HFFc6 (cell line): ENCODE measurements at places on chromosomes 11 and 22. TPM values are rescaled to one million over a fixed set of nuclear protein-coding genes. Genes with fewer than 3 reads are reported as not detected.

DNA sequence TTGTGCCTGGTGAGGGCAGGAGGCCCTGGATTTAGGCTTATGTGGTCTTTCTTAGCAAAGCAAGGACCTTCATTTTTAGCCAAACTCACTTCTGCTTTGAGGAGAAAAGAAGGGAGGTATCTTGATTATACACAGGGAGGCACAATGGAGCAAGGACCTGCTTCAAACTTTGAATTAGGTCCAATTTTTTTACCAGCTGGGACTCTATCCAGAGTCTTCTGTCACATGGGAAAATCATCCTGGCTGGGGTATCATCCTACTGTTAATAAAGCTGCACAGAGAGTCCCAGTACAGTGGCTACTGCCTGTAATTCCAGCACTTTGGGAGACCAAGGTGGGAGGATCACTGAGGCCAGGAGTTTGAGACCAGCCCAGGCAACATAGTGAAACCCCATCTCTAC, 87.8 kb downstream of the CWC15 start:
- DNase-seq: no peak

- DNase-seq: peak; percentile 79
Observed at GRCh38 chr11:103326070-103326794, 217.0 kb downstream of the DYNC2H1 start.

DNA sequence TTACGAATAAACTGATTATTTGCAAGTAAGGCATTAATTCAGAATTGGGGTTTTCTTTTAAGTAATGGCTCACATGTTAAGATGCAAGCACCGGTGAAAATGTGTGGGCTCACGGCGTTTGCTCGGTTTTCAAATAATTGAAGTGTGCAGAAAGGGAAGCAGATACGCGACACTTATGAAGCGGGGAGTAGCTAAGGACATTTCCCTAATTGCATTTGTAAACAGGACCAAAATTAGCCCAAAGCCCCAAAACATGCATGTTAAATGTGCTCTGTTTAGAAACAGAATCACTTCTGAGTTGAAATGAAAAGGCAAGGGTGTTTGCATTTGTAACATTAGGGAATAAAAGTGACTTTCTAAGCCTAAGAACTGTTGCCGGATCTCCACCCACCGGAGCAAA, 61.3 kb downstream of the ELFN2 start:
- DNase-seq: no peak

DNA sequence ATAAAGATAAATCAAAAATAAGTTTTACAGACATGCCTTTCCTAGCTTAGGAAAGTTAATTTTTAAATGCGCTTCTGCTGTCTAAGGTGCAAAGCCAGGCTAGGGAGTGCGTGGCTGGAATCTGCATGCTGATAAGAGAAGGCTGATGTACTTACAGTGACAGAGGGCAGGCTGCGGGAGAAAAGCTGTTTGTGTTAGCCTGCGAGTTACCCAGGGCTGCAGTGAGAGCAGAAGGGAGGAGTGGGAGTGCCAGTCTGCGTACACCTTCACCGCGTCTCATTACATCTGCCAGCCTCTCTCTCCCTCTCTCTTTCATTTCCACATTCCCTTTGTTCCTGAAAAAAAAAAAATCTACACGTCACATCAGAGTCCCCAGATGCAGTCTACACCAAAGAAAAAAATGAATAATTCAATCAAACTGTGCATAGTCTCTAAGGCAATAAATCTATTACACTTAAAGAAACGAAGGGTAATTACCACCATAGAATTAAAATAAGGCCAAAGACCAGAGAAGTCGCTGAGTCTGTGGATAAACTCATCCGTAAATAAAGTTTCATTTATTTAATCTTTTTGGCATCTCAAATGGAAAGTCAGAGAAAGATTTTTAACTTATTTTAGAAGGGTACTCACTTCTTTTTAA, 126.4 kb upstream of the C11orf58 start:
- no peak for DNase-seq

- no peak for DNase-seq
Observed at GRCh38 chr11:80109031-80109430, 668.2 kb upstream of the TENM4 start.

DNA sequence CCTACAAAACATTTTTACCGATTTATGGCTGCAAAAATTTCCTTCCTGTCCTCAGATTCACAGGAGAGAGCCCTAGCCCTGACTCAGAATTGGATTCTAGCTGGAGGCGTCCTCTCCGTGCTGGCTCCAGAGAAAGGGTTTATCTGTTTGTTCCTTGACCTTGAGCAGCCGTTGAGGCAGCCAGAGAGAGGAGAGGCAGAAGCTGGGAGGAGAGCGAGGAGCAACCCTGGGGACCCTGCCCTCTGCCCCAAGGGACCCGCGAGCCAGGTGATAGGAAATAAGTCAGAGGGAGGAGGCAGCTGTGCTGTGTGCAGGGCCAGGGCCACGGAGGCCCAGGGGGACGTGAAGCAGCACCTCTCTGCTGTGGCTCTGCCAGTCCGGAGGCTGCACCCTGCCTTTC, 75.6 kb downstream of the IGLL1 start:
- DNase-seq: no peak

The SCGB1D4 gene
- total RNA-seq: not detected in 3 replicates

DNA sequence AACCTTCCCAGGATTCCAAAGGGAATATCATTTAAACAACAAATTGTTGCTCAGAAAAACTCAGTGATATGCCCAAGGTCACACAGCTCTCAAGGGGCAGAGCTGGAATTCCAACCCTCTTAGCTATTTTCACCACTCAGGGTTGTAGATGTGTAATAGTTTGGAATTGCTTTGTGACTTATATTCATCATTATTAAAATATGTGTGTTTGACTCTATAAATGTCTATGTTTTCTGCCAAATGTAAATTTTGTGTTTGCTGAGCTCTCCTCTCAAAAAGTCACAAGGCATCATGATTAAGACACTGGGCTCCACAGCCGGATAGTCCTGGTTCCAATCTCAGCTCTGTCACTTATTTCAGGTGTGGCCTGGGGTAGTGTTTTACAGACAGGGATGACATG, 407.3 kb downstream of the TMEM135 start:
- peak; percentile 70 for DNase-seq

The SLC25A18 gene
- total RNA-seq: not detected in 3 replicates

- DNase-seq: no peak
Observed at GRCh38 chr11:1706634-1707400, 9.8 kb downstream of the KRTAP5-6 start.

DNA sequence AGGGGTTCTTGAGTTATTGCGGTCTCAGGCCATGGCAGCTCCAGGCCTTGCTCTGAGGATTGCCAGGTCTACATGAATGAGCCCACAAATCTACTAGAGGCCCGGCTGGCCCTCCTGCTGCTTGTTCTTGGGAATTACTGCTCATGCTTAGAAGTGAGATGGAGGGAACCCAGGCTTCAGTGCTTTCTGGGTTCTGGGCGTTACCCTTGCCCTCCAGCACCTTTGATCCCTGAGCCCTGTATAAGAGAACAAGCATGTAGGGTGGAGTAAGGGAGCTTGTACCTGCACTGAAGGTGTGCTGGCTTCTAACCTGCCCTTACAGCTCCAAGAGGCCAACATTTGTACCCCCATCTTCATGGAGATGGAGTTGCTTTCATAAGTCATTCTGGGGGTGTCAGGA, 4.0 kb downstream of the NAA40 start:
- DNase-seq: no peak

DNA sequence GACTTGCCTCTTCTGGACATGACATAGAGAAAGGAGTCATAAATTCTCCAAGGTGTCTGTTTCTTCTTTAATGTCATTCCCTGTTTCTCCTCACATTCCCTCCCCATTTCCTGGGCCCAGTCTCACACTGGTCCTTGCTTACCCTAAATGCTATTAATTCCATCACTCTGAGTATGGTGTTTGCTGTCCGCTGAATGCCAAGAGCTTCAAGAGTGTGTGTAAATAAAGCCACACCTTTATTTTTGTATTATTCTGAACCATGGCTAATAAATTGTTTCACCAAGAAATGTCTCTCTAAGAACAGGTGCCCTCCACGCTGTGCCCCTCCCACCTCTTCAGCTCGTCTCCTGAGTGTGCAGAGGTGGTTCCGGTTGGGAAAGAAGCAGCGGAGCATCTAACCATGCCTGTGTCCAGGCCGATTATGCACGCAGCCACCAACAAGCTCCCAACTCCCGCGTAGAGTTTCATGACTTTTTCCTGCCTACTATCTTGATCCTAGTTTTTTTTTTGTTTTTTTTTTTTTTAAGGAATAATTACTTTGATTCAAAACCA, 8.6 kb downstream of the TMEM121B start:
- DNase-seq: no peak

The OR10A2 gene
- not detected in 3 replicates for total RNA-seq

The OR51B4 gene
- total RNA-seq: not detected in 3 replicates

- DNase-seq: no peak
Observed at GRCh38 chr11:2267851-2268728, 2.3 kb downstream of the ASCL2 start.

The MS4A12 gene
- total RNA-seq: 0.18 TPM in 1 of 3 replicates, not detected in the others

The RIMBP3C gene
- total RNA-seq: 0.37 TPM in 1 of 2 replicates, not detected in the other

The ZNF74 gene
- total RNA-seq: 6.0 and 7.1 TPM in 2 replicates

DNA sequence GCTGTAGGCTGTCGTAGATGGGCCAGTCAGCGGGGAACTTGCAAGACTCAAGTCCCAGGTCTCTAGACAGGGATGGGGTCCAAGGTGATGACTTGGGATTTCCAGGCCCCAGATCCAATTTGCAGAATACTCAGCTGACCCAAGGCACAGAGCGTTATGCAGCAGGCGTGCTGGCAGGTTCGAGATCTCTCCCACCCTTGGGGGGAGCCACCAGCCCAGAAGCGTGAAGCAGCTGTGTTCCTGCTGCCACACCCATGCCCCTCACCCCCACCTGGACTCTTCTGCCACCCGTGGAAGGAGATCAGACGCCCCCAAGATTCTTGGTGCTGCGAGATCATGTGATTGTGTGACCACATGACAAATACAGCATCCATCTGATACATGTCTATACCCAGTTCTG, 142.6 kb downstream of the BRD1 start:
- DNase-seq: no peak

DNA sequence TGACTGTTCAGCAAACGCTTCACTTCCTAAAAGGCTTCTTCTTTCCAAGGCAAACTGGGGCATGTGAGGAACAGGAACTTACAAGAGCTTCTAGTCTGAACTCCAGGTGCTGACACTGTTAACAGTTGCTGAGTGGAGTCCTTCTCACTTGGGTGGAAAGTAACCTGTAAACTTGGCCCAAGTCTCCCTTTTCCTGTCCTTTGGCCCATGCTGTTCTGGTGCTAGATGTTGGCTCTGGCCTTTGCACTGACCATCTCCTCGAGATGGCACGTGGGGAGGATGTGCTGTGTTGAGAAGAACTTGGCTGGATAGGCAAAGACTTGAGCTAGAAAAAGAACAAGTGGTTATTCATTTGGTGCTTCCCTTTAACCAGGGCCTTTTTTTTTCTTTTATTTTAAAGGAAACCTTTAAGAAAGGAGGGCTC, 53.6 kb downstream of the PTPRJ start:
- DNase-seq: no peak

DNA sequence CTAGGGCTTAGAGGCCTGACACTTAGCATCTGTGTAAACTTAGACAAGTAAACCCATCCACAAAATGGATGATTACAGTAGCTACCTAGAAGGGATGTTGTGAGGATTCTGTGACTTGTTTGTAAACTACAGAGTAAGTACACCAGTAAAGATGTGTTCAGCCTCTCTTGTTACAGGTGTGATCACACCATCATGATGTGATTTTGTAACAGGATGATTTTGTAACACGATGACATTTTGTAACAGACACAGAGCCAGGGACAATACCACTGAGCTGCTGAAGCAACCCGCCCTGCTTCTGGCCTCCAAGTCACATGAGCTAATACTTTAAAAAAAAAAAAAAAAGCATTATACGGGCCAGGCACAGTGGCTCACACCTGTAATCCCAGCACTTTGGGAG, 17.0 kb downstream of the FADD start:
- no peak for DNase-seq

The OR8G1 gene
- not detected in 3 replicates for total RNA-seq

DNA sequence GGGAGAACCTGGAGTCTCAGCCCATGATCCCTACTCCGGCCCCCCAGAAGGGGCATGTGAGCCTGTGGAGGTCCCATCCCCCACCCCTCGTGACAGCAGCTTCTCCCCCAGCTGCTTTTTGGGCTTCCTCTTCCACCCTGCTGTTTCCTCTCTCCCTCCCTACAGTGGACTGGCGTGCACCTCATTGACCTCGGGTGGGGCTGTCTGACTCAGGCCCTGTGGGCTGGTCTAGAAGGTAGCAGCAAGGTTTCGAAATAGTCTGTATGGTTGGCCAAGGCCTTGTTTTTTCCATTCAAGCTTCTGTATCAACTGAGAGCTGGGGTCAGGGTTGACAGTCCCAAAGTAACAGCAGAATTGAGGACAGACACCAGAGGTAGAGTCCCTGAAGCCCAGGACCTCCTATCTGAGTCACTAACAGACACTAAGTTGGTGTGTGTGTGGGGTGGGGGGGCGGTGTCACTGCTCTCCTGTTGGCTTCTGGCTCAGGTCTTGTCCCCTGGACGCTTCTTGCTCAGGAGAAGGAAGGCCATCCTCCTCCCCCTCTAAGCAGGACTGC, 7.7 kb downstream of the SLC37A2 start:
- peak; percentile 49 for DNase-seq
